ENCODE measurements at places on chromosomes 3 and 15.

DNA sequence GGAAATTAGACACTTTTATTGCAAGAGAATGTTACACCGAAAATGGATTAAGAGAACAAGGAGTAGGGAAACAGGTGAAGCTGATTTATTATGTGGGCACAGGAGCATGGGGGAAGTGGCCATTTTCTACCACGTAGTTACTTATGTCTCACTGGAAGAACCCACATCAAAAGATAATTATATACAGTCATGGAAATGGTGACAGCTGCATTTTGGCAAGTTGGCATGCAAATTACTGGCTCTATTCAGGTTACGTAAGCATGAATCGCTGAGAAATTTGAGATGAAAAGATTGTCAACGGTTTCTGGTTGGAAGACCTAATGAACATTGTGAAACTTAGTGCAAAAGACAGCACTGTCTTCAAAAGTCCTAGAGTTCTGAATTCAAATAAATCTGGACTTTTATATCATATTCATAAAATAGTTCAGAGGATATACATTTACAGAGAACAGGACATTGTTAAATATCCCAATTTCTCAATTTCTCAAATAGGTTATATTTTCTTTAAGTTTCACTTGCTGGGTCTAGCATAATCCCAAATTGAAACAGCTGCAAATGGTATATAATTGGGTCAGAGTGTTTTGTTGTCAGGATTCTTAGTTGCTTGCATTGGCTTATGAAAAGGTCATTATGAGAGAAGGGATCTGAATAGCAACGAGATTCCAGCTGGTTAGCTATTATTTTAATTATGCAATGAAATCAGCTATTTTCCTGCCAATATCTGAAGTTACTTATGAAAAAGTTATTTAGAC lies 567.8 kb downstream of the ZPLD1 start:
- DNase-seq: no peak

GRCh38 chr3:46186471-46187340 lies 21.4 kb downstream of the CCR1 start:
- no peak for DNase-seq

DNA sequence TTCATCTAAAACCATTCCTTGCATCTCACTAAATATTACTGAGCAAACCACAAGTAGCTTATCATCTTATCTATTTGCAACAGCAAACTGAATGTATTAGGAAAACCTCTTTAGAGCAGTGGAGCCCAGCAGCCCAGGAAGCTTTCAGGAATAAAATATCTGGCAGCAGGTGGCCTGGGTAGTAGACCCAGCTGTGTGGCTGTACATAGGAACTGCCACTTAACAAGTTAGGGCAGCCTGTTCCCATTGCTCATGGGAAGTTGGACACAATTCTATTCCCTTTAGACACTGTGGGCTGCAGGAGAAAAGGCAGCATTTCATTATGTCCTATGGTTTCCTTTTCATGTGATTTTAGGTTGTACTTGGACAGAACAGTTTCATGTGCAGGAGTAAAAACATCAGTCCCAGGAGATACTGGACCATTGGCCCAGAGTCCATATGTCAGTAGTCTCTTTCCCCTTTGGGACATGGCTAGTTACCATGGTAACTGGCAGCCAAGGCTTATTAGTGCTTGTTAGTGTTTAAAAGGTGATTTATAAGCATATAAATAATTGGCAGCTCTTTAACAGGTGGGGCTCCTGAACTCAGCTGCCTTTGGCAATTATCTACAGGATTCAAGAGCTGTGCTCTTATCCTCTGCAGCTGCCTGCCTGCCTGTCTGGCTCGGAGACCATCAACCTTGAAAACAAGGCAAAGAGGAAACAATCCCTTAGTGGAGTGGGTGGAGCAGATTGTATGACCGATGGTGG lies 28.9 kb upstream of the LSAMP start:
- no peak for DNase-seq

DNA sequence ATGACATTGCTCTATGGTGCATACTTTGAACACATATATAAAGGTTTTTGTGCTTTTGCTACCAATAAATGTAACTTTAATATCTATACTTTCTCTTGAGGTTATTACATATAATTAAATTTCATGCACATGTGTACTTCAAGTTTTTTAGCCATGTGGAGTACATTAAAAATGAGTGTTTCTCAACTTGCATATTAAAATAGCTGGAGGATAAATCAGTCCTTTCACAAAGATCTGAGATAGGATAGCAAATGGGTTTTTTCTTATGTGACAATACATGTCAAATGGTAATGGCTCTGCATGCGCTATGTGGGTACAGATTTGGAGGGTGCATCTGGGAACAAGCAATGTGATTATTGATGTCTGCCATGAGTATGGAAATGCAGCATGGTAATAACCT lies 48.7 kb upstream of the COL6A6 start:
- no peak for DNase-seq

- no peak for DNase-seq
These were observed 79.4 kb downstream of the KLF15 start for GRCh38 chr3:126277629-126278378.

DNA sequence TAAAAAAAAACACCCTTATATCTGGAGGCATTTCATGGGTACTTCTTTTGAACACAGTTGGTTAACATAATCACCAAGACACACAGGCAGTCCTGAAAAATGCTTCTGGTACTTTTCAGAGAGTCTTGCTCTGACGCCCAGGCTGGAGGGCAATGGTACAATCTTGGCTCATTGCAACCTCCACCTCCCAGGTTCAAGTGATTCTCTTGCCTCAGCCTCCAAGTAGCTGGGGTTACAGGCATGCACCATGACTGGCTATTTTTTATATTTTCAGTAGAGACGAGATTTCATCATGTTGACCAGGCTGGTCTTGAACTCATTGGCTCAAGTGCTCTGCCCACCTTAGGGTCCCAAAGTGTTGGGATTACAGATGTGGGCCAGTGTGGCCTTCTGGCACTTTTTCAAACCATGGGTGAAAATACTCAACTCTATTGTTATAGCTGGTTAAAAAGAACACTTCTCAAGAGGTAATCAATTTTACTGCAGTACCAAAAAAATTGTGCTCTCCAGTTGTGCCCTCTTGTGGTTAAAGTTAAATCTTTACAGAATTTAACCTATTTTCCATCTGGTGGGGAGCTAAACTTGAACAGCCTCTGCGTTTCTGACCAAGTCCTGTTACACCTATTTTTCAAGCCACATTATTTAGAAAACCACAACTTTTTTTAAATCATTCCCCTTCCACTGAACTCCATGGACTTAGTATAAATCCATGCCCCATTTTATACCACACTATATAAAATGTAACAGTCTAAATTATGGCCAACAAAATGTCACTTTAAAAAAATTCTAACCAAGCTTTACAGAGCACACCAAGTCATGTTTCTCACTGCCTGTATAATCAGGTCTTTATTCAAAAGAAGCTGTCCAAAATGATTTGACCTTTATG lies 1.2 kb upstream of the SNAPC5 start:
- DNase-seq: no peak

- no peak for DNase-seq
These were observed 315.8 kb upstream of the CDIN1 start for GRCh38 chr15:36263666-36264065.

GRCh38 chr3:145820170-145820569 lies 340.8 kb downstream of the PLOD2 start:
- DNase-seq: no peak

DNA sequence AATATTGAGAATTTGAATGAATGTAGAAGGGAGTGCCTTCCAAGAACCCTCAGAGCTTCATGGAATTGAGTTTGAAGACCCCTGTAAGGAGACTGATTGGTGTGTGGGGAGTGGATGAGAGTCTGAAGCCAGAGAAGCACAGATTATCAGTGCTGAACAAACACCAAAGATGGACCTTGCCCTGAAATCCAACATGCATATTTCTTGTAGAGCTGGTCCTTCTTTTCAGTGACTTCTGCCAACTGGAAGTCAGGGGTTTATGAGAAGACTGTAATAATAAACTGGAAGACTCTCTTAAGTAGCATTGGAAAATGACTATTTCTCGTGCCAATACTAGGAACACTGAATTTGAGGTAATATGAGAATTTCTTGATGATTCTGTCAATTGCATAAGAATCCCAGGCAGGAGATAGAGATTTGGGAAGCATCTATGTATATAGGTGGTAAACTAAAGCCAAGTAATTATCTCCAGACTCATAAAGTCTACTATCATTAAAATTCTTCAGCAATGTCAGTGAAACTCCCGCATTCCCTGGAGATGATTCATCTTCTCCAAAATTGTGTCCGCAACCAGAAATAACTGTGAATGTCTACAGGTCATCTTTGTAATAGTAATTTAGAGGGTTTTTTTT lies 213.8 kb downstream of the IL5RA start:
- no peak for DNase-seq

DNA sequence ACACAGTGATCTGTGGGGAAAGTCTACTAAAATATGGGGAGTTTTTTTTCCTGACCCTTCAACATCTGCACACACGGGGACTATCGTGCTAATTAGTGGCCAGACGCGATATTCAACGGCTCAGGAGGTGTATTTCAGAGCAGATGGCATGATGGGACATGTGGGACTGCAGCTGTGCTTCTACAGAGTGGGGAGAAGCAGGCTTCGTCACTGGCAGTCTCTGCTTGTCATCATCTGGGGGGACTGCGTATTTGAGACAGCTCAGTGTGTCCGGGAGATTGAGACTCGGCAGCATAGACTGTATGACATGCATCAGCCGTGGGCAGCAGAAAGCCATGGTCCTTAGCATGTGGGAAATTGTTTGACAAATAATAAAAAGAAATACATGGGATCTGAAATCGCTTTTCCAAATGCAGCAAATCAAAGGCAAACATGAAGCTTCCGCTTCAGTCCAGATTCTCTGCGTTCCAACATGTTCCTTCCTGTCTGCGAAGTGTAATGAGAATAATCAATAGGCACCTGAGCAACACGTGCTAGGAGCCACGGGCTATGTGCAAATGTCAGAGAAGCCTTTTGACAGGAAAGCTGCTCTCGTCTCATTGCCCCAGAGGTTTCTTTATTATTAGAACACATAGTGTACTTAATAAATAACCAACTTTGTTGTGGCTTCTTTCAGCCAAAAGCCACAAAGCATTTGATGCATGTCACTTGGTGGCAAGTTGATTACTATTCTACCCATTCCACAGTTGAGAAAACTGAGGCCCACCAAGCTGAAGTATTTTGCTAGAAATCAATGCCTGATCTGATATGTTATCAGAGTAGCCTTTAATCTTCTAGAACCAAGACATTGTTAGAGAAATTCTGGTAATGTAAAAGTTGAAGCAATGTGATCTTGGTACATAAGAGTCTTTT lies 276.3 kb downstream of the RYR3 start:
- DNase-seq: no peak
